RPMI7951 (cell line): ENCODE measurements at places on chromosomes 3 and 15. TPM values are rescaled to one million over a fixed set of nuclear protein-coding genes. Genes with fewer than 3 reads are reported as not detected.

- no peak for DNase-seq
These were observed 20.7 kb upstream of the GOLGA6C start for GRCh38 chr15:75237316-75237982.

Gene ATP13A4
- not detected in 2 replicates for total RNA-seq

Gene PARP15
- 0.10 TPM in 1 of 2 replicates, not detected in the other for total RNA-seq

Gene CFAP20DC
- 11.3 and 12.0 TPM in 2 replicates for total RNA-seq

Gene SCAMP2
- 27.8 and 31.4 TPM in 2 replicates for total RNA-seq
